ENCODE measurements at places on chromosomes 2 and 18.

DNA sequence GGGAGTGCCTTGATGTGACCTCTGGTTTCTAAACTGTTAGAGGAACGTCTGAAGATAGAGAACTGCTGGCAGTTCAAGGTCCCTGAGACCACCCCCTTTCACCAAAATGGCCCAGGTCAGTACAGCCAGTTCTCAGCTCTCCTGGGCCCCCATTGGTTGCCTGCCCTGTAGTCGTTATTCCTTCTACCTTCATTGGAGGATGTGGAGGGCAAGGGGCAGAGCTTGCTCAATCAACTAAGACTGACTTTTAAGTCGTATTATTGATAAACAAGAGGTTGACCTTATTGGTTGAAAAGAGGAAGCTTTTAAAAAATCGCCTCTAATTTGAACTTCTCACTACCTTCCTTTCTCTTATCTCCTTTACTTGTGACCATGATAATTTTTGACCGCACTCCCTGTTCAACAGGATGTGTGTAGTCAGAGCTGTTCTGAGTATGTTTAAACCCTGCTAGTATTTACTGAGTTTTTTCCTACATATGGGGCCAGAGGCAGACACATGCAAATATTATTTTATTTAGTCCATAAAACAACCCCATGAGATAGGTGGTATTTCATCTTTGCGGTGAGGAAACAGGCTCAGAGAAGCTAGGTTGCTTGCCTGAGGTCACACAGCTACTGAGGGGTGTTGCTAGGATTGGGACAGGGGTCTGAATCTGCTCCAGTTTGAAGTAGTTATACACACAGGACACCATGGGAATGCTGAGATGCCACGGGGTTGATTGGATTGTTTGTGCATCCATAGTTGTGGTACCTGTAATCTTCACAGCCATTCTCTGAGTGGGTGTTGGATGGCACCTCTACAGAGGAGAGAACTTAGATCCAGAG lies 65.9 kb downstream of the TMEM247 start:
- DNase-seq, result no peak

DNA sequence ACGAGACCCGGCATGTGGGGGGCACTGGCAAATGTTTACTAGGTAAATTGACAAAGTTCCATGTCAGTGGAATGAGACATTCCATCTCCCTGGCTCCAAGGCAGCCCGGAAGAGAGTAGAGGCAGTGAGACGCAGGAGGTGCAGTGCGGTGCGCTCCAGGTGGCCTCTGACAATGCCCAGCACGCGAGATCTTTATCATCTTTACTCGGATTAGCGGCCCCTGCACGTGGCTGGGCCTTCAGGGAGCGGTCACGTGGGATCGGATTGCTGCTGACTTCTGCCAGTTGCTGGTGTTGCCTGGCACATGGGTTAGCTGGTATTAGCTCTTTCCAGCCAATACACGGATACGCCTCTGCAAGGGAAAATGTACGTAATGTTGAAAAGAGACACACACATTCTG lies 151.2 kb upstream of the ALKAL2 start:
- DNase-seq, result no peak

DNA sequence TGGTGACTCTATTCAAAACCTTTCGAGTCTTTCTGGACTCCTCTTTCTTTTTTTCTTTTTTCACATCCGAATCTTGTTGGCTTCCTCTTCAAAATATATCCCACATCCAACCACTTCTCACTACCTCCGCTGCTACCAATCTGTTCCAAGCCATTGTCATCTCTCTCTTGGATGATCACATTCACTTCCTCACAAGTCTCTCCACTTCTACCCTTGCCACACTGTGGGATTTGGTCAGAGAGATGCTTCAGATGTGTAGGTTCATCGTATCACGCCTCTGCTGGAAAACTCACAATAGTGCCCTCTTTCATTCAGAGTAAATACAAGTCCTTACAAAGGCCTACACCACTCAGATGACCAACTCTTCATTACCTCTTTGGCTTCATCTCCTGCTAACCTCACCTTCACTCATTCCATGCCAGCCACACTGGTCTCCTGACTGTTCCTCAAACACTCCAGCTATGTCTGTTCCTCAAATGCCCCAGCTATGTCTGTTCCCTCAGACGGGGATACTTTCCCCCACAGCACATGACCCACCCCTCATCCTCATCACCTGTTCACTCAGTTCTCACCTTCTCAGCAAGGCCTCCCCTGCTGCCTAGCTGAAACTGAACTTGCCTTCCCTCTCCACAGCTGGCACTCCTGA lies 67.2 kb upstream of the PELI1 start:
- DNase-seq, result no peak

DNA sequence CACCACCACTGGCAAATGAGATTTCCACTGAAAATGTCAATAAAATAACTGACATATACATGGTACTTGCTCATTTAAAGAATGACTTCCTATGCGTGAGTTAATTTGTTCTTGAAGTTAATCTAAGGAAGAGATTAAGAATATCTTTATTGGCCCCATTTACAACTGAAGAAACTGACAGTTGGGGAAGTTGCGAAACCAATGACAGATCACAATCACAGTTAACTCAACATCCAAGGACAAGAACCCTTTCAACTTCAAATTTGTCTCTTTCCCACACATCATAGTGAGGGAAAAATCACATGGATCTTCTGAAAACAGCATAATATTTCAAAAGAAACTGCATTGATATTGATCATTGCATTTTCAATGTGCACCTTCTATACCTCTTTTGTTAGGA lies 565.4 kb downstream of the IRS1 start:
- DNase-seq, result no peak

DNA sequence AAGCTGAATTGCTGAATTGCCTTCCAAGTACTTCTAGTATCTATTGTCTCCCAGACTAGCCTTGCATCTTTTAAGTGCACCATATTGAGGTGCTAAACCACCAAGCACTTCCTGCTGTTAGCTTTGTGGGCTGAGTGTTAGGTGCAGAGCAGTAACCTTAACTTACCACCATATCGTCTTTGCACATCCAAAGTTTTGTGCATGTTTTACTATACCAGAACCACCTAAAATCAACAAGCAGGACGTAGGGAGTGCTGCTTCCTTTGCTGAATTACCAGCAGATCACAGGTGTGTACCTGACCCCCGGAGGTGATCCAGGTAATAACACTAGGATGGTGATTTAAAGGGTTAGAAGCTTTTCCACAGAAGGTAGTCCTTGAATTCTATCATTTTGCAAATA lies 359.9 kb upstream of the HNRNPA3 start:
- DNase-seq, result no peak
